ENCODE measurements at places on chromosomes 11 and 22. TPM values are rescaled to one million over a fixed set of nuclear protein-coding genes. Genes with fewer than 3 reads are reported as not detected.

- no peak for DNase-seq
Measured at GRCh38 chr11:111019871-111020670, 225.5 kb upstream of the POU2AF2 start.

GRCh38 chr11:4576880-4577279 lies 4.7 kb upstream of the OR52I2 start:
- no peak for DNase-seq

GRCh38 chr11:121766166-121766565 lies 313.4 kb upstream of the SORL1-AS1 start:
- no peak for DNase-seq

RFPL3 gene
- not detected for total RNA-seq

DNA sequence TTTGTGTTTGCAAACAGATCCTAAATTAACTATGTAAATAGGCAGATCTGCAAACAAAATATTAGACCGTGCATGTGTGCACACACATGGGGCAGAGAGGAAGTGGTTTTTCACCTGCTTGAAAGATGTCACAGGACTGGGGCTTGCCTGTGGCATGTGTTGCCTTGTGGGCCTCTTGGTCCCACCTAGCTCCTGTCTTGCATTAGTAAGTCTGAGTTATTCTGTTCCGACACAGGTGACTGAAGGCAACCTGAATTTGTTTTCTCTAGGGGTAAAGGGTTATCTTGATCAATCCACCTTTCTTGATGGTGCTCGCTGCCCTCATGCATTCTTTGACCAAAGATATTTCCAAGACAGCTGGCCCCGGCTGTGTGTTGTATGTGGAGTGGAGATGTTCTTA lies 667.5 kb downstream of the NTM start:
- no peak for DNase-seq
